Heart right ventricle (tissue), 16 donors: ENCODE measurements at places on chromosomes 12 and 14.

GRCh38 chr12:12350868-12351463 is 924 bp upstream of the MANSC1 start:
- no peak for DNase-seq

GRCh38 chr12:5965950-5966383 is 20.9 kb upstream of the ANO2 start:
- peak; percentile 44 for DNase-seq

GRCh38 chr12:111308473-111308872 is 60.4 kb downstream of the PHETA1 start:
- no peak for DNase-seq

DNA sequence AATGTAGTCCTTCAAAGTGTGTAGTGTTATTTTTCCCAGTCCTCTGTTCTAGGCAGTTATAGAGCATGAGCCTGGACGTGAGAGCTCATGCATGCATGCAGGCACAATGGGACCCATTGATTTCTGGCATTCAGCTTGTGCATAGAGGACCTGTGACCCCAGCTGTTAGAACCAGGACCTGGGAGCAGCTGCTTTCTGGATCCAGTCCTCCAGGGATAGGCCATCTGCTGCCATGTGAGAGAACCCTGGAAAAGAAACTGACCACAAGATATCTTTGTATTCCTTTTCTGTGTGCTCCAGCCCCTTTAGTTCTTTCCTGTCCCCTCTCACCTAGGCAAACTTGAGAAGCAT is 76.9 kb downstream of the SUSD6 start:
- no peak for DNase-seq

DNA sequence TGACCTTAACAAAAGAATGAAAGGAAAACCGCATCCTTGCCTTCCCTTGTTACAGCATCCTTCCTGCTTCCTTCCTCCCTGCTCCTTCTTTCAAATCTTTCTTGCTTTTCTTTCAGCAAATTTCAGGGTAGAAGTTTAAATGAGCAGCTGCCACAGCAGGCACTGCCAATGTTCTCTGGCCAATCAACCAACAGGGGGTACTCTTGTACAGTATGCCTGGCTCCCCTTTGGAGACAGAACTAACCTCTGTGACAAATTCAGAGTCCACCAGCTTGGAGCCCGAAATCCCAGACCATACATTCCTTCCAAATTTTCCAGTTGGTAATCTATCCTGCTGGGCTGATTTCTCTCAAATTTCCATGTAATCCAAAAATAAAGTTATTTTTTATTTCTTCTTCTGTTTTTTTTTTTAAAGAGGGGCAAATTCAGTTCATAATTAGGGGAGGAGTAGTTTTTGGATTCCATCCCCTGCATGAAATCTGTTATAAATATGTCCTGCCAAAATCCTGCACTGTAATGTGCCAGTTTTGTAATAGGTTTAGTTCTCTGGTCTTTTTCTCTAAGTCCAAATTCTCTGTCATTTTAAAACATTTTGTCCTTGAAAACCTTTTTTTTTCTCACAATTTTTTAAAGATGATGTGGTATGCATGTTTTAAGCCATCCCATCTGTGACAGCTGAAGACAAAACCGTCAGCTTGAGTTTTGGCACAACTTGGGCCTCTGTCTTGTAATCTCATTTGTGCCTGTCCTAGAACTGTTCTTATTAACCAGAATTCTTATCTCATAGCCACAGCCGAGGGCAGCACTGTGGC is 610.0 kb upstream of the LMO3 start:
- DNase-seq: no peak

DNA sequence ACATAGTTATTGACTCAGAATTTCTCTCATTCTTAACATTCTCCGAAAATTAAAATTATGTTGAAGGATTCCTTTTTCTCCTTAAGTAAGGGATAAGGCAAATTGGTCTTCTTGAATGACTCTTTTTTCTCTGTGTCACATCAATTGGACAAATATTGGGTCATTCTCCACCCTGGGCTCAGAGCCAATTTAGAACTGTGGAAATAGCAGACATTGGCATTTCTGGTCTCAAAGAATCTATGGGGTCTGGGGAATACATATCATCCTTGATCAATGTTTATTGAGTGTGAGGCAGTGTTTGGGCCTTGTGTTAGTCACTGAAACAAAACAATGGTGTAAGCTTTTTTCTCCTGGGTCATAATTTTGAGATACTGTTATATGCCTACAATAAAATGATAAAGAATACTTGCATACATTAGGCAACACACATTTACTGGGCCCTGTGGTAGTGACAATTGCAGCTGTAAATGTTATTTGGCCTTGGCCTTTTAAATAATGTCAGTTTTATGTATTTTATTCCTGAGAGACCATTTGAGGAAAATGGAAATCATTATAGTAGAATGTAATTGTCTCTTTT is 414.6 kb downstream of the TMEM132D start:
- DNase-seq: no peak

- DNase-seq: no peak
These were observed 99.8 kb downstream of the PPP2R5E start for GRCh38 chr14:63443361-63443760.

DNA sequence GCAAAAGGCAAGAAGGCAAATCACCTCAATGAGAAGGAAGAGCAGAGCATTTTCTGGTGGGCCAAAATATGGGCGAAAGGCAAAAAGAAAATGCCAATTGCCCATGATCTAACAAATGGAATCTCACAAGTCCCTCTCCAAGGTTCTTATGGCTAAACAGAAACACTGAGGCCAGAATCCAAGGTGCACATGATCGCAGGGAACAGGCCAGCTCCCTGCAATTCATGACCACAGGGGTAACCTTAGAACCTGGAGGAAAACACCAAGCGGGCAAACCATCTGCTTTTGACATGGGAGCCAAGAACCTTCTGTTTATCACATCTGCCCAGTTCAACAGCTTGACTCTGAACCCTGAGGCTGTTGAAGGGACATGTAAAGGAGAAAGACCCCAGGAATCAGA is 60.0 kb downstream of the NT5DC3 start:
- DNase-seq: no peak

DNA sequence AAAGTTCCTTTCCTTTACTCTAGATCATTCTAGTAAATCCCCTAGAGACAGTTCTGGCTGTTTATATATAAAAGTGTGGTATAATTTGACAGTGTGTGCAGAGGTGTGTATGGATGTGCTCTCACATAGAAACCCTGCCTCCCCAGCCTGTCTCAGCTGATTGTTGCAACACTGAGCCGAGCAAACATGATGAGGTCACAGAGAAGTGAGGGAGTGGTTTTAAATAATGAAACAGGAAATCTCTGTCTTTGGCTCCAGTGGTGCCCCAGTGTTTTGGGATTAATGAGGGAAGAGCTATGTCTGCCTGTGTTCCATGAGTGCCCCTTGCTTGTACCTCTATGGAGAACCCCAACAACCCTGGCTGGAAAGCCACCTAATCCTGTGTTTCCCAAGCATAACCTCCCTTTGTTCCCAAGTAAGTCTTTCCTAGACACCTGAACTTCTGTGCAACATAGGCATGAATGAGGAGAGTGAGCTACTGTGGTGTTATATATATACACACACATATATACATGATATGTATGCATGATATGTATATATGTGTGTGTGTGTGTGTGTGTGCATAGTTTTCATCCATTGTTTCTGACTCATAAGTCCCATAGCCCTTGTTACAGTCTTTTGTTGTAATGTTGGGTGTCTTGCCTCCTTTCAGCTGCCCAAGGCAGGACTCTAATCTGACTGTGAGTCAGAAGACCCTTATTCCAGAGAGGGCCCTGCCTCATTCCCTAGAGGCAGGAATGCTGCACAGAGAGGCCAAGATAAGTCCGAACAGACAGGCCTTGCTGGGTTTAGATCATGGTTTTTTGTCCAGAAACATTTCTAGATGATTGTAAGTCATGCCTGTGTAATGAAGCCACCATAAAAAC is 18.0 kb downstream of the TRAF3 start:
- no peak for DNase-seq

DNA sequence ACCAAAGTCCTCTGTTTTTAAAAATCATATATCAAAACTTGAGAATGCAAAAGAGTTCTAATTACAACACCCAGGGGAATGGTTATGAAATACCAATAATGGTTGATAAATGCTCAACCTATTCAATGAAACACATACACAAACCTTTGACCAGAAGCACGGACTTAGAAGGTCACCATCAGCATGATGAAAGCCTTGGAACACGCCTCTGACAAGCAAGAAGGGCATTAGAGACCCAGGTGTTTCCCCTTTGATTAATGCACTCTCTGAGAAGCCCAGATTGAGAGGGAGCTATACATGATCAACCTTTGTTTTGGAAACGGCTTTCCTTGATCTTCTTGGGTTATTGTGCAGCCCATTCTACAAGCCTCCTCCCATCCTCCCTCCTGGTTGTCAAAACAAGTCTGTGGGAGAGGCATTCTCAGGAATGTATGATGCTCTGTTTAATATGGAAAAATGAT is 69.0 kb downstream of the ZFP36L1 start:
- no peak for DNase-seq

- DNase-seq: no peak
These were observed 73.6 kb downstream of the GPR65 start for GRCh38 chr14:88078525-88078924.

- DNase-seq: no peak
These were observed 1.7 kb downstream of the ATF7IP start for GRCh38 chr12:14367040-14367661.

GRCh38 chr12:9731797-9732196 is 1.1 kb downstream of the CLECL1 start:
- no peak for DNase-seq

- DNase-seq: no peak
These were observed 121.4 kb downstream of the EFCAB11 start for GRCh38 chr14:89833120-89833532.

DNA sequence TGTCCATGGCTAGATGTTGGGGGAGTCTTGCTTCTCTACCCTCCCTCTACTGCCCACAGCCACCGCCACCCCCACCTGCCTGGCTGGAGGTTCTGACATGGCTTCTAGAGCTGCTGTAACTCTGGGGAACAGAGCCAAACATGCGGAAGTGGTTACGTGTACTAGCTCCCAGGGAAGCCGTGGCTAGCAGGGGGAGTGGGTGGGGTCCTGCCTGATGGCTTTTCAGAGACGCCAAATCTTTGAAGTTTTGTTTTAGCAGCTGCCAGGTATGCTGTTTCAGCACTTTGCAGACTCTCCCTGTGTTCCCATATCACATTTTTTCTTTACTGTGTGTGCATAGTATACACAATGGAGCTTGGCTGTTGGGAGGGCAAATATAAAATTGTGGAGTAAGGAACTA is 150.3 kb downstream of the TGFB3 start:
- peak; percentile 29 for DNase-seq

DNA sequence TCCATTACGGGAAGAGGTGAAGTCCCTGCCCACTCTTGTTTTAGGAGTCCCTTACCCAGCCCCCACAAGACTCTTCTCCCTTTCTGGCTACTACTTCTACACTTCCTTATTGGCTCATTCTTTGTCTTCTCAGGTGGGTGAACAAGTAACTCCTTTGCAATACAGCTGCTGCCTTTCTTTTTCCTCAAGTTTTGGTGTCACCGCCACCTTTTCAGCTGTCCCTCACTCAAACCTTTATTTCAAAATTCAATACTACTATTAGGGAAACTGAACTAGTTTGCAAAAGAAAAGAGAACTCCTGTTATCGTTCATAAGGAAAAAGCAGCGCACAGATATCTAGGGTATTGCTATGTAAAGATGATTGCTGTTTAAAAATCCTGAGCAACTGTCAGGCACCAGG is 6.1 kb downstream of the RSRC2 start:
- DNase-seq: no peak

GRCh38 chr12:442235-442884 is 17.4 kb upstream of the B4GALNT3 start:
- peak; percentile 35 for DNase-seq

DNA sequence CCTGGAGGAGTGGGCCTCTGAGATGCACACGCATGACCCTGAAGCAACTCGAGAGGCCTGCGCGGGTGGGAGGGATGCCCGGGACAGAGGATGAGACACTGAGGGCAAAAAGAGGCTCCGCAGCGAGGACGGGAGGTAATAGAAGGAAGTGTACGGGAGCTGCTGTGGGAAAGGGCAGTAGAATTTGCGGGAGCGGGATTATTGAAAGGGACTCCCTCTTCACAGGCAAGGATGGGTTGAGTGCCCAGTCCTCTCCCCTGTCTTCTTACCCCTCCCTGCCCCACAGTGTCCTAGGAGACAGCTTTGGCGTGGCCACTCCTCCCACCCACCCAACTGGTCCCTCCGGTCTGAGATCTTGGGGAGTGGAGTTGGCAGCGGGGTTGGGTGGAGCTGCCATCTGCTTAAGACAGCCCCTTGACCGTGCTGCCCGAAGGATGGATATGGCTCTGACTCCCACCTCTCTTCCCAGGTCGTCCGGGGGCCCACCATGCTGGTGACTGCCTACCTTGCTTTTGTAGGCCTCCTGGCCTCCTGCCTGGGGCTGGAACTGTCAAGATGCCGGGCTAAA is 15.7 kb upstream of the ESPL1 start:
- DNase-seq: peak; percentile 15

DNA sequence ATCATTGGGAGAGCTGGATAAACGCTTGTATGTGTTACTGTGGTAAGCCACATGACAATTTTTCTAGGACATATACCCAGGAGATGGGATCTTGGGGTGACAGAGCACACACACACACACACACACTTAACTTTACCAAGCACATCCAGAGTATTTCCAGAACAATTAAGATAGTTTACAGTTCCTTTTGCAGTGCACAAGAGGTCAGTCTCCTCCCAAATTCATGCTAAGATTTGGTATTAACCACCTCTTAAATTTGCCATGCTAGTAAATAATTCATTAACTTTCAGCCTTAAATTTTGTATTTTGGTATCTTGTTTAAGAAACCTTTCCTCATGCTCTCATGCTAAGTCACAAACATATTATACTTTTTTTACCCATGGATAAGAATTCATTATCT is 33.9 kb upstream of the LIMA1 start:
- no peak for DNase-seq

DNA sequence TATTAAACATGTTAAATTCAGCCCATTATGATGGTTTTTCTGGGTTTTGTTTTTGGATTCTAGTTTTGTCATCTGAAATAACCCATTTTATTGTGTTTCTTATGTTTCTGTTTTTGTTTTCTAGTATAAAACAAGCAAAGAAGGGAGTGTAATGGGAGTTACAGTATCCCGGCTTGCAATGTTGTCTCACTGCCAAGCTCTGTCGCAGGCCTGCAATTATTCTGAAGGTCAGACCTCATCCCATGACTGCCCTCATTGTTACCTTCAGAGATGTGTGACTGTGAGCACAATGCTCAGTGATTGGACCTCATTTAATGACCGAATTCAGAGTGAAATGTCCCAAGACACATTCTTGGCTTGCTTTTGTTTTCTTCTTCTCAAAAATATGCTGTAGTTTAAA is 73.0 kb upstream of the ATF1 start:
- peak; percentile 59 for DNase-seq

GRCh38 chr12:53564941-53565340 is 57.7 kb upstream of the NPFF start:
- no peak for DNase-seq
